ENCODE measurements at places on chromosomes 13 and 19.

DNA sequence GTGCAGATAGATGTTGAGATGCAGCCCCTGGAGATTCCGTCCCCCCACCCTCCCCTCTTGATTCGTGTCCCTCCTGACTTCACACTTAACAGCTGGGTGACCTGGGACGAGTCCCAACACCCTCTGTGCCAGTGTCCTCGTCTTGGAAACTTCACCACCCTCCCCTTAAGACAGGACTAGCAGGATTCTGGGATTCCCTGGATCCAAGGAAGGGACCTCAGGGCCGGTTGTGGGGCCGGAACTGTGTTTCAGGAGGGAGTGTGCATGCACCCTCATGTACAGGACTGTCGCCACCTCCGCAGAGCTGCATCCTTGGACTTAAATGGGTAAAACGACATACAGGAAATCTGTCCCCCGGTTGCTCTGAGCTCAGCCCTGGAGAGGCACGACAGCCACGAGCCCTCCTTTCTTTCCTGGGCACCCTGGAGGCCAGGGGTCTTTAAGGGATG lies 990 bp downstream of the MYO9B start:
- DNase-seq = no peak

GRCh38 chr13:46022481-46022880 lies 30.1 kb downstream of the ZC3H13 start:
- DNase-seq = no peak

DNA sequence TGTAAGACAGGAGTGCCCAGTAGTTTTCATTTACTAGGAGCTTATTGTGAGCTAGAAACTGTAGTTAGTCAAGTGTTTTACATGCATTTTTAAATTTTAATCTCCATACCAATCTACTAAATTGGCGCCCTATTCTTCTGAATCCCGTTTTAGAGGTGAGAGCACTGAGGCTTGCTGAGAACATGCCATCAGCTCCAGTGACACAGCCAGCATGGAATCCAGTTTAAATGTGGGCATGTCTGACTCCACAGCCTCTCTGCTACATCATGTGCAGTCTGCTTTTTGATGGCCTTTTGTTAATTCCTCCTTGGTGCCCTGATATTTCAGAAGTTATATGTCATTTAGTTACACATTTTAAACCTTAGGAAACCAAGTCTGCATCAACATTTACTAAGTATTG lies 325.4 kb downstream of the DLEU7 start:
- no peak for DNase-seq

GRCh38 chr13:60012488-60012887 lies 151.2 kb downstream of the DIAPH3 start:
- DNase-seq = no peak

- DNase-seq = peak; percentile 60
Measured at GRCh38 chr19:48255376-48256303, at the start of gene CARD8. Gene CARD8, minus strand, starts transcription at chr19:48255912. Its CDS starts 14,892 bp downstream, at chr19:48241020.

DNA sequence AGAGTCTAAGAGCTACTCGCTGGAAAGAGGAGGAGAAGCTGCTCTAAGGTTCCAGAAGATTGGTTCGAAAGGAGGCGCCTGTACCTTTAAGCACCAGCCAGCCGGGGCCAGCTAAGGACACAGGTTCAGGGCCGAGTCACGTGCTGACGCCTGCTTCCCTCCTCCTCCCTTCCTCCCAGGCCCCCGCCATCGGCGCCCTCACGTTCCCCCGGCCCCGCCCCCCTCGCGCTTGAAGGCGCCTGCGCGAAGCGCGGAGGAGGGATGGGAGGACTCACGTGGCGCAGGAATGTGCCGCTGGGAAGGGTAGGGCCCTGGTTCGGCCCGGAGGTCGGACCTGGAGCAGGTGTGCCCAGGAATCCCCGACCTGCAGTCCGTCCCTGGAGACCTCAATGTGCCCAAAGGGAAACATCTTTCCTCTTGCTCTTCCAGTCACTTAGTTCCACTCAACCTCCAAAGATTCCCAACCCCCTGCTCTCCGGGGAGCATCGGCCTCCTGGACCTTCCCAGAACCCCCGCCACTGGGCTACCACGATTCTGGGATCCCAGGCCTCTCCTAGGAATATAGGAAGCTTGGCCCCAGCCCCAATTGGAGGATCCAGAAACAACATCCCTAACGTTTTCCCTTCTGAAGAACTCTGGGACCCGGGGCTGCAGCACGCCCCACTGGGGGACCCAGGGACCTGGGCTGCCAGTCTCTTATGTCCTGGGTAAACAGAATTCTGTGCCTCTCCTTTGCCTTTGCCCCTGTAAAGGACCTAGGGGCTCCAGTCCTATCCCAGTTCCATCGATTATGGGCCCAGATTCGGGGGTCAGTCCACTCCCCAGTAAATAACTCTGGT lies 2.5 kb downstream of the DBP start:
- peak; percentile 82 for DNase-seq

- peak; percentile 63 for DNase-seq
Measured at GRCh38 chr19:13099073-13099999, 3.3 kb downstream of the LYL1 start.

DNA sequence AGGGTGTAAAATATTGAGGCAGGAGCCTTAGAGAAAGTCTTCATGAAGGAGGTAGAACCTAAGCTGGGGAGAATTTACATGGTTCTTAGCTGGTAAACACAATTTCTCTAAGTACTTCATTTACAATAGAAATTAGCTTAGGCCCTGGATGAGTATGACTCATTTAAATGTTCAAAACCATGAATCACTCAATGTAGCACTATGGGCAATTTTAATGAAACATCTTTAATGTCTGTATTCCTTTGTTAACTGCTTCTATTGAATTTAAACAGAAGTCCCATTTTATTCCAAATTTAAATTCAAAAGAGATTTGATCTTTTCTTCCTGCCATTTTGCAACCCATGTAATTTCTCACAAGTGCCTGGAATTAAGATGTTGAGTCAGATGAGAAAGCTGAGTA lies 252.1 kb downstream of the RFC3 start:
- no peak for DNase-seq

GRCh38 chr19:17567940-17568339 lies 12.5 kb downstream of the COLGALT1 start:
- no peak for DNase-seq

GRCh38 chr13:91369441-91369831 lies 21.9 kb downstream of the MIR17HG start:
- DNase-seq = no peak

- DNase-seq = no peak
Measured at GRCh38 chr13:51230477-51231105, 8.4 kb downstream of the FAM124A start.

- DNase-seq = no peak
Measured at GRCh38 chr19:43641333-43641732, 1.7 kb upstream of the CADM4 start.

DNA sequence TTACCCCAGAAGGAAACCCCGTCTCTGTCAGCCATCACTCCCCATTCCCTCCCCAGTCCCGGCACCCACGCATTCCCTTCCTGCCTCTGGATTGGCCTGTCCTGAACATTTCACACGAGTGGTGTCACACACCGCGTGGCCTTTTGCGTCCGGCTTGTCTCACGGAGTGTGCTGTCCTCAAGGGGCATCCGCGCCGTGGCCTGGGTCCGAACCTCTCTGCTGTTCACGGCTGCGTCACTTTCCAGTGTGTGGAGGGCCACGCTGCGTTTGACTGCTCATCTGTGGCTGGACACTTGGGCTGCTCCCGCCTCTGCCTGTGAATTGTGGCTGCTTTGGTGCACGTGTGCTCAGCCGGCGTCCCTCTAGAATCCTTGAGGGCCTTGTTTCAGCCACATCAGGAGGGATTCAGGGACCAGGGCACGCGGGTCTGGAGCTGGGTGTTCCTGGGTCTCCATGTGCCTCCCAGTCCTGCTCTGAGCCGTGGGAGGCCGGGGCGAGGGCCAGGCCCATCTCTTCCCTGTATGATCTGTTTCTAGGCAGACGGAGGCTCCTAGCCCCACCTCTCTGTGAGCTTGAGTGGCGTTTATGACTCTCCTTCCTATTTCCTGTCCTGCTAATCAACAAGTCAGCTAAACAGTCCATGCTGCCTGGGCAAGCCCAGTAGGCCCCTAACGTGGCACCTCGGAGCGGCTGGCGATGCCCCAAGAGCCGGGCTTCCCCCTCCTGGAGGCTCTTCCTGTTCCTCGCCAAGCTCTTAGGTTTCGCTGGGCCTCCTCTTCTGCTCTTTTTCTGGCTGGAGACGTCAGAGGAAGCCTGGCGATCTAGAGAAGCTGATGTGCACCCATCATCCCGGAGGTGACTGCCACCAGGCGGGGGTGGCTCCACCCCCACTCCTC lies 8.1 kb downstream of the STK11 start:
- DNase-seq = no peak

GRCh38 chr13:36405151-36405550 lies 27.1 kb upstream of the CCNA1 start:
- no peak for DNase-seq

DNA sequence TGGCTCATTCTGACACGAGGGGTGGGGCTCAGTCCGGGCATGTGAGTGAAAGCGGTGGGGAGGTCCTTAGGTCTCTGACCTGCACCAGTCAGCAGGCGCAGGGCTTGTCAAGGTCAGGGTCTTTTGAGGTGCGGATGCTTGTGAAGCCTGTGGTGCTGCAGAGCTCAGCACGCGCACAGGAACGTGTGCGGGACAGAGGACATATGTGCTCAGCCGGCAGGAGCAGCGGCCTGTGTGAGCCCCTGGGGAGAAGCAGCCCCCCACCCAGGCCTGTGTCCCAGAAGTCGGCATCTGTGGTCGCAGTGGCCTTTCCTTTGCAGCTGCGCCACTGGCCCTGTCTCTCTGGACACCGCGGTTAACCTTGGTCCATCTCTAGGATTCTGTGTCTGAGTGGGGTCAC lies 30.9 kb downstream of the ATP4B start:
- DNase-seq = no peak
